HFFc6 (cell line): ENCODE measurements at places on chromosomes 3 and 15. TPM values are rescaled to one million over a fixed set of nuclear protein-coding genes. Genes with fewer than 3 reads are reported as not detected.

RPS17 gene
- 1,822 to 1,973 TPM (median 1,909 TPM) in 3 replicates for total RNA-seq

DNAH12 gene
- total RNA-seq: 0.08 to 0.09 TPM in 2 of 3 replicates, not detected in the other

SELENOS gene
- total RNA-seq: 73.1 to 83.8 TPM (median 77.0 TPM) in 3 replicates

MCF2L2 gene
- total RNA-seq: 0.27 TPM in 1 of 3 replicates, not detected in the others

GOLGA6D gene
- not detected in 2 replicates for total RNA-seq

GRCh38 chr15:69973880-69974279 is 123.8 kb downstream of the TLE3 start:
- no peak for DNase-seq

DNA sequence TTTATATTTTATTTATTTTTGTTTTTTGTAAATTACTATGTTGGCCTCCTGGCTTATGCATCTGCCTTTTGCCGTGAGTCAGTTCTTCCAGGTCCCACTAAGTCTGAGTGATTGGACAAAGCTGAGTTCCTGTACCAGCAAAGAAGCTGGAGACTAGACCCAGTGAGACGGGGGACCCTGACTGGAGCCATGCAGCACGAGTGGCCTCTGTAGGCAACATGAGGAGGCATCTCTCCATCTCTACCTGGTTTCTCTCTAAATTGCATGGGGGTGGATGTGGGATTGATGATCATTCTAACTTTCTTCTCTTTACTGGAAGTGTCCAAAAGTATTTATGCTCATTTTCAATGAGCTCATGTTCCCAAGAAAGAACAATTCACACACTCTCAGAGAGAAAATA is 155.3 kb upstream of the MRPL3 start:
- DNase-seq: no peak

DNA sequence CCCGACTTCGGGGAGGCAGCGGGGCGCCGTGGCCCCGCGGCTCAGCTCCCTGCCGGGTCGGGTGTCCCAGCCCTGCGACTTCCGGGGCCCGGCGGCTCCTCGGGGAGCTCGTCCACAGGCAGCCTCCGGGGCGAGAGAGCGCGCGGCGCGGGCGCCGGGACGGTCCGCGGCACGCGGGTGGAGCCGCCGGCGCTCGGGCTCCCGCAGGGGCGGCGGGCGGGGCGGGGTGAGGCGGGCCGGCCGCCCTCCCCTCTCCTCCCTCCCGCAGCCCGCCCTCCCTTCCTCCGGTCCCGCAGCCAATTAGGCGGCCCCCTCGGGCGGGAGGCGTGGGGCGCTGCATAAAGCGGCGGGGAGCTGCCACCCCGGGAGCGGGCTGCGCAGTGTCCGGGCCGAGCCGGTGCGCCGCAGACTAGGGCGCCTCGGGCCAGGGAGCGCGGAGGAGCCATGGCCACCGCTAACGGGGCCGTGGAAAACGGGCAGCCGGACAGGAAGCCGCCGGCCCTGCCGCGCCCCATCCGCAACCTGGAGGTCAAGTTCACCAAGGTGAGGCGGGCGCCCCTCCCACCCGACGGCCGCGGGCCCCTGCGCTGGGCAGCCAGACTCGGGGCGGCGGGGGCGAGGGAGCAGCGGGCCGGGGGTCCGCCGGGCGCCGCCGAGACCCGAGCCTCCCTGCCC is at the start of gene ALDH1A3:
Gene ALDH1A3 (plus strand): TSS at position 368 of the 675 bp plus-strand sequence. CDS start 77 bp downstream, at position 445.
- DNase-seq: no peak

- DNase-seq: no peak
Measured at GRCh38 chr3:122799322-122799721, 4.5 kb downstream of the SLC49A4 start.

GRCh38 chr3:23805210-23805632 is 534 bp upstream of the UBE2E1 start:
- DNase-seq: no peak

GRCh38 chr3:125240496-125240895 is 27.9 kb upstream of the SLC12A8 start:
- peak; percentile 29 for DNase-seq

GRCh38 chr3:170222647-170223541 is 670 bp downstream of the PRKCI start:
- peak; percentile 15 for DNase-seq

DNA sequence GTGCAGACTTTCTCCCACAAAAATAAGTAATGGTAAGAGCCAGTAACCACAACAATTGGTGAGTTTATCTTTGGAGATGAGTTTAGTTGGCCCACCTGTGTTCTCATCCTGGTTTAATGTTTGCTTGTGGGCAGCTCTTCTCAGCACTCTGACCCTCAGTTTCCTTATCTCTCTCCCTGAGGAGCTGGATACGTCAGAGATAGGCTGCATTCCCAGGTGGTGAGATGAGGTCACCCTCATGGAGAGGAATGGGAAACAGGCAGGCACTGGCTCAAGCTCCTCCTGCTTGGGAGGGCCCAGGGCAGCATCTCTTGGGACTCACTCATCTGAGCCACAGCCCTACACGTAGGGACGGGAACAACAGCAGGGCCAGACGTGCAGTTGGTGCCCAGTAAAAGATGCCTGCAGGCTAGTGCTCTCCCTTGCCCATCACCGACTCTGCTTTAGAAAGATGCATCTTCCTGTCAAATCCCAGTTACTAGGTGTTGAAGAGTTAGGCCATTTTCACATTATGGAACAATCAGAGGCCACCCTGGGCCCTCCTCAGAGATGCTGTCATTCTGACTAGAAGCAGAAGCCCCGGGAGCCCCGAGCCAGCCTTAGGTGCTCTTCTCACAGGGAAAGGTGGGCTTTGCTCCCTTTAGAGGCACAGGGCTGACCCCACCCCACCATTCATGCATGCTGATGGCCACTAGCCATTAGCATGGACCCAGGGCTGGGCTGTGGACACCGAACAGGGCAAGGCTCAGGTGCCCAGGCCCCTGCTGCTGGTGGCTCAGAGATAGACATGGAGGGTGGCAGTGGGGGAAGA is 59.7 kb downstream of the GRIP2 start:
- DNase-seq: peak; percentile 11

- peak; percentile 7 for DNase-seq
Measured at GRCh38 chr3:25783661-25784512, 644 bp upstream of the NGLY1 start.
